ENCODE measurements at places on chromosomes 7 and 10.

- DNase-seq, result no peak
Observed at GRCh38 chr10:98456686-98457482, 10.1 kb upstream of the HPS1 start.

DNA sequence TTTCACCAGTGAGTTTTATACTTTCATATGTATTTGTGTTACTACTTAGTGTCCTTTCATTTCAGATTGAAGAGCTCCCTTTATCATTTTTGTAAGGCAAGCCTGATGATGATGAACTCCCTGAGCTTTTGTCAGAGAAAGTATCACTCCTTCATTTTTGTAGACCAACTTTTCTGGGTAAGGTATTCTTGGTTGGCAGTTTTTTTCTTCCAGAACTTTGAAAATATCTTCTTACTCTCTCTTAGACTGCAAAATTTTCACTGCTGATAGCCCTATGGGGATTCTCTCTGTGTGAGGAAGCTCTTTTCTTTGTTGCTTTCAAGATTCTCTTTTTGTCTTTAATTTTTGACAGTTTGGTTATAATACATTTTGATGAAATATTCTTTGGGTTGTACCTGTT is 35.7 kb downstream of the CCDC7 start:
- no peak for DNase-seq

- DNase-seq, result no peak
Observed at GRCh38 chr7:151744656-151745638, 132.0 kb downstream of the PRKAG2 start.

DNA sequence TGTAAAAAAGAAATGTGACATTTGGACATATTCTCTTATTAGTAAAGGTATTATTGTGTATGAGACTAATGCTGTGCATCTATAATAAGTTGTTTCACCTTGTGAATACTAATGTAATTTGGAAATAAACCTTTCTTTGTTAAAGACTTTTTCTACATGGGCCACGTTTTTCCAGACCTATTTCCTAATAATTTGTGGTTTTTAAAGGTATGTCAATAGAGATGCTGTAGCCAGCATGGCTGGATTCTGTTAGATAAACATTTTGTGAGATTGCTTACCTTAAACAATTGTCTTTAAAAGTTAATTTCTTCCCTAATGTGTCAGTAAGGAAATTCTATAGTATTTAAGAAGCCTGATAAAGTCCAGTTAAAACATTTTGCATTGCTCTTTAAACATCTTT is 56.0 kb downstream of the KAT6B start:
- DNase-seq, result no peak

- no peak for DNase-seq
Observed at GRCh38 chr7:133391206-133391605, 138.3 kb downstream of the EXOC4 start.

DNA sequence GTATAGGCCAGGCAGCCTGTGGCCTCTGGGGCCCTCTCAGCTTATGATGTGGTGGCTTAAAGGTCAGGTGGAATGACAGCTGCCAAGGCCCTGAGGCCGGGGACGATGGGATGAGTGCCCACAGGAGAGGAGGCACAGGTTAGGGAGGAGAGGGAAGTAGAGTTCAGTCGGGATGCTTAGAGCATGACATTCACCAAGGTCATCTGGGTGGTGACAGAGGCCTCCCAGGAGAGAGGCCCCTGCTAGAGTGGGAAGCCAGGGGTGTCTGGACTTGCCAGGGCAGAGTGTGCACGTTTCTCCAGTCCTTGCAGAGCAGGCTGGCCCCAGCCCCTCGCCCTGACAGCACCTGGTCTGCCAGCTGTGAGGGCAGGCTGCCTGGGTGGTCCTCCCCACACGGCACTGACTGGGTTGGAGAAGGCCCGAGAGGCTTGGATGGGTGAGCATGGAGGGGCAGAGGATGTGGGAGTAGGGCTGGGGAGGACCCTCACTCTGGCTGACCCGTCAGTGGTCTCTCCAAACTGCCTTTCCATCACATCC is 1.5 kb downstream of the CALHM1 start:
- DNase-seq, result no peak

DNA sequence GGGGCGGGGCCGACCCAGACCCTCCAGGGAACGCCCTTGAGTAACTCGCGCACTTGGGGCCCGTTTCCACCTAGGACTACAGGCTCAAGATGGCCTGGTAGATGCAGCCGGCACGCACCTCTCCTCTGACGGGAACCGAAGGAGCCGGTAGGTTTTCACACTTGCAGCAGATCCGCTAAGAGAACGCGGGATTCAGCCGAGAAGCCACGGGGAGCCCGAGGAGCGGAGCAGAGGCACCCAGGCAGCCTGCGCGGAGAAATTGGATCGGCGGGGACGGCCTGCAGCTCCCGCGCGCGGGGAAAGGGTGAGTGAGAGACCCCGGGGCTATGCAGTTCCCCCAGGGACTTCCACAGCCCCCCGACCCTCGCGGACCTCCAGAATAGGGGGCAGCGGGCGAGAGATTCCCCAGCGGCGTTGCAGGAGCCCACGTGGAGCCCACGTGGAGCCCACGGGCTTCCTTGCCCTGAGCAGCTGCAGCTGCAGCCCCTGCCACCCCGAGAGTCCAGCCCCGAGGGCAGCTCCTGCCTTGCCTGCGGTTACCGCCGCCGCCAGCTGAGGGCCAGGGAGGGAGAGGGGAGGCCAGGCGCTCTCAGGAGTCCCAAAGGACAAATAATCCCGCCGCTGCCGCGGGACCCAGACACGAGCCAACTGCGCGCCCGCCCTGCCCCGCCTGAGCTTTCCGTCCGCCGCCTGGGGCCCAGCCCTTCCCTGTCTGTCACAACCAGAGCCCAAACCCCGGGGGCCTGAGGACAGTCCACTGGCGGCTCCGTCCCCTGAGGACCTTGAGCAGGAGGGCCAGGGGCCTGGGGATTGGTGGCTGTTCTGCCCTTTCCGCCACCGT is 13.1 kb downstream of the IFT22 start:
- DNase-seq, result no peak

GRCh38 chr10:133441780-133442179 is 12.0 kb upstream of the SCART1 start:
- DNase-seq, result no peak

- DNase-seq, result no peak
Observed at GRCh38 chr7:130662426-130662825, 6.1 kb downstream of the COPG2 start.

GRCh38 chr10:4648999-4649398 is 177.0 kb upstream of the AKR1E2 start:
- DNase-seq, result no peak

DNA sequence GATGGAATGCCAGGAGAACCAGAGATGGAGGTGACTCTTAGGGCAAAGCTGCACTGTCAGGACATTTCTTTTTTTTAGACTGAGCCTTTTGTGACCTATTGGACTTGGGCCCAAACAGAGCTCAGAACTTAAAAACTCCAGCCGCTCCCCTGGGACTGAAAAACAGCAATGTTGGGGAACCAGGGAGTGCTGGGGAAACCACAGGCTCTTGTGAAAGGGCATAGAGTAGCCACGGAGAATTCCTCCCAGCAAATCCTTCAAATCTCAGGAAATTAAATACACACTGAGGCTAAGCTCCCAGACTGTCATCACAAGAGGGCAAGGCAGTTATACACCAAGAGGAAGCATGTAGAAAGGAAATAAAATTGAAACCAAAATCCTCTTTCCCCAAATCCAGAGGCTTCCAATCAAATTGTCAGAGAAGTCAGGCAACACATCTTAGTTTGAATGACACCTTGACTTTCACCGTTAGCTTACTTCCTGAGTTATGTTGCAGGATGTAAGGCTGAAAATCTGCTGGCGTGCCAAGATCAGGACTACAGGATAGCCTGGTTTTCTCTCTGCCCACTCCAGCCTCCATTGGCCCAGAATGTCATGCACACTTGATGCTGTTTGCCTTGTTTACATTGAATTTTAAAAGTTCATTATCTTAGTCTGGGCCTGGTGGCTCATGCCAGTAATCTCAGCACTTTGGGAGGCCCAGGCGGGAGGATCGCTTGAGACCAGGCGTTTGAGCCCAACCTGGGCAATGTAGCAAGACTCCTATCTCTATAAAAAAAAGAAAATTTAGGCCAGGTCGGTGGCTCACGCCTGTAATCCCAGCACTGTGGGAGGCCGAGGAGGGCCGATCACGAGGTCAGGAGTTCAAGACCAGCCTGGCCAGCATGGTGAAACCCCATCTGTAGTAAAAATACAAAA is 2.6 kb upstream of the RFC2 start:
- DNase-seq, result no peak

DNA sequence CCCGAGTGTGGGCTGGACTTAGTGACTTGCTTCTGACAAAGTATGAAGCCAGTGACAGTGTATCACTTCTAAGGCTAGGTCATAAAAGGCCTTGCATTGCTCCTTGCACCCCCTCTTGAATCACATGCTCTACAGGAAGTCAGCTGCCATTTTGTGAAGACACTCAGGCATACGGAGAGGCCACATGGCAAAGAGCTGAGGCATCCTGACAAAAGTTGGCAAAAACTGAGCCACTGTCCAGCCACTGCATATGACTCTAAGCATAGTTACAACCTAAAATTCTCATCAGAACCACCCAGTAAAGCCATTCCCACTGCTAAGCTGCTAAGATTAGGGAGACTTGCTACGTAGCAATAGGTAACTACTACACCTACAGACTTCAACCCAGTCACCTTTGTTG is 18.6 kb downstream of the COBL start:
- DNase-seq, result no peak

DNA sequence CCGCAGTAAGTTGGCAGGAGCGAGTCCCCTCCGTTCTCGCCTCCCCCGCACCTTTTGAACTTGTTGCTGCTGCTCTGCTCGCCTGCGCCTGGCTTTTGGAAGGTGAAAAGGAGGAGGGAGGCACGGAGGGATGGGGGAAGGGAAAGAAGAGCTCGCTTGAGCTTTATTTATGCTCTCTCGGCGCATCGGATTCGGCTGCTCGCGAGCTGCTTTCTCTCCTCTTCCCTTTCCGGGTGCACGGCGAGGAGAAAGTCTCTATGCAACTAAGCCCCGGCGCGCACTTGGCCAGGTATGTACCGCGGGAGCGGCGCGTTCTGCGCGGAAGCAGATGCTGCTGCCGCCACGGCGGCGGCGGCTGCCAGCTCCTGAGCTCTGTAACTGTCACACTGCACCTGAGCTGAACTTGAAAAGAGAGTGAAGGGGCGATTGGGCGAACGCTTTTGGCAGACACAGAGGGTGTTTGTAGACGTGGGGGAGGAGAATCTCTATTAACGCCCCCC is 551 bp downstream of the KCND2 start:
- no peak for DNase-seq

- DNase-seq, result no peak
Observed at GRCh38 chr7:90239050-90239449, 5.9 kb upstream of the CFAP69 start.

GRCh38 chr10:6537770-6538169 is 42.3 kb downstream of the PRKCQ start:
- no peak for DNase-seq

- no peak for DNase-seq
Observed at GRCh38 chr10:120204877-120205276, 252.2 kb upstream of the PLPP4 start.

GRCh38 chr10:86079088-86079487 is 287.5 kb downstream of the GRID1 start:
- DNase-seq, result no peak

DNA sequence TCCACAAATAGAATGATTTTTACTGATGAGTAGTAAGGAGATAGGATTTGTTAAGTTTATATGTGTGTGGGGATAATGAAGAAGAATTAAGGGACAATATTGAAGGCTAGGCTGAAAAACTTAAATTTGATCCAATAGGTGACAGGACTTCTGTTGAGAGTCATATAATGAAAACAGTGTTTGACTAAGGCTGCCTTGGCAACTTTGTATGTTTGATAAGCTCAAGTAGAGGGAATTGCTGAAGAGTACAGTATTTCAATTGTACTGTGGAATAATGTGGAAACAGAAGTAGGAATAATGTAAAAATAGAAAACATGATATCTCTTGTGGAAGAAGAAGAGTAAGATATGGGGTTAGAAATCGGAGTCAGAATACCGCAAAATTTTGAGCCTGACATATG is 10.5 kb downstream of the R3HCC1L start:
- DNase-seq, result no peak

- DNase-seq, result no peak
Observed at GRCh38 chr7:100532165-100533022, 6.6 kb upstream of the AGFG2 start.
